ENCODE measurements at places on chromosomes 6 and 20.
A peak's percentile ranks its signal among the peaks of the same experiment; 100 is the strongest.

DNA sequence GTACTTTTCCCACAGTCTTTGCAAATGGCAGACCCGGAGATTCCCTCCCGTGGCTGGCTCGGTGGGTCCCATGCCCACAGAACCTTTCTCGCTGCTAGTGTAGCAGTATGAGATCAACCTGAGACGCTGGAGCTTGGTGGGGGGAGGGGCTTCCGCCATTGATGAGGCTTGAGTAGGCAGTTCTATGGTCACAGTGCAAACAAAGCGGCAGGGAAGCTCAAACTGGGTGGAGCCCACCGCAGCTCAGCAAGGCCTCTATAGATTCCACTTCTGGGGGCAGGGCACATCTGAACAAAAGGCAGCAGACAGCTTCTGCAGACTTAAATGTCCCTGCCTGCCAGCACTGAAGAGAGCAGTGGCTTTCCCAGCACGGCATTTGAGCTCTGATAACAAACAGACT lies 186.0 kb upstream of the KCNK16 start:
- DNase-seq, result no peak

- DNase-seq, result no peak
Observed at GRCh38 chr20:31835977-31836852, 9.2 kb downstream of the FOXS1 start.

DNA sequence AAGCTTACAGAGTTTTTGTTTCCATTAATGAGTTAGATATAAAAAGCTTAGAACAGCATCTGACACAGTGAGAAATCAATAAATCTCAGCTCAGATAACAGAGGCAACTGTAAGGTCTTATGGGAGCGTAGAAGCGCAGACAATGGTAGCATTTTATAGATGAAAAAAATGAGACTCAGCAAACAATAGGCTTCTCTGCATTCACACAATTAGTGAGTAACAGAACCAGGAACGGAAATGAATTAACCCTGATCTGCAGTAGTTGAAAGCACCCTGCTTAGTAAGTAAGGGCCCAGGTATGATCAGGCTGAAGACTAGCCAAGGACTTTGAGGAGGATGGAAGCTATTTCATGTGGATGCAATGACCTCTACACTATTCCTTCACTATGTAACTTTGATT lies 147.2 kb upstream of the EYA4 start:
- DNase-seq, result no peak

DNA sequence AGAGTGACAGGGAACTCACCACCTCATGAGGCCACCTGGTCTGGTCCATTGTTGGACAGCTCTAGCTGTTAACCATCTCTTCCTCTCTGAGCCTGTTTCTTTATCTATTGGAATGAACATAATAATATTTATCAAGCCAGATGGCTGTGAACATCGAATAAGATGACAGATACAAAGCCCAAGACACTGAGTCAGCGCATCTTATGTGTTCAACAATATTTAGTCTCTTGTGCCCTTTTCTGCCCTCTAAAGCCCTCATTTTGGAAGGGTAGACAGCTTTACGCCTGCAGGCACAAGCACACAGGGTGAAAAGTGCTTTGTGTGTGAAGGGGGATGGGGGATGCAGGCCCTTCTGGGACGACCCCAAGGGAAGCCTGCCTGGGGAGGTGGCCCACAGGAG lies 164.0 kb downstream of the GRM4 start:
- no peak for DNase-seq

- no peak for DNase-seq
Observed at GRCh38 chr6:129504456-129504855, 205.5 kb downstream of the ARHGAP18 start.

GRCh38 chr6:149046822-149047246 lies 270.7 kb upstream of the TAB2 start:
- no peak for DNase-seq

- no peak for DNase-seq
Observed at GRCh38 chr20:63963348-63963741, 6.4 kb downstream of the ZNF512B start.

- DNase-seq, result no peak
Observed at GRCh38 chr20:23159947-23160318, 73.8 kb upstream of the CD93 start.

DNA sequence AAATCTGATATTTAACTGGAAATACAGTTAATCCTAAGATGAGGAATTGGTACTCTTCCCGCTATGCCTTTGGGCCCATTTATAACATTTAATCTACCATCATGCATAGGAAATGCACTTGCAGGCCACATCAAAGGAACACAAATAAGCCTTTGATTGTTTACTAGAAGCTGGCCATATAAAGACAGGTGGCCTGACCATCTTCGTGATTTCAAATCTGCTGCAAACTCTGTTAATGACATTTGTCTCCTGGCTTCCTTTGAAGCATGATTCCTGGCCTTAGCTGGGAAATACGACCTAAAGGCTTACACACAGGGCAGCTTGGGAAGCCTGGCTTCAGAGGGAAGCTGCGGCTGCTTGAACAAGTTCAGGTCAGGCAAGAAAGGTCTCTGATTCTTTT lies 552.1 kb downstream of the CDH26 start:
- no peak for DNase-seq

DNA sequence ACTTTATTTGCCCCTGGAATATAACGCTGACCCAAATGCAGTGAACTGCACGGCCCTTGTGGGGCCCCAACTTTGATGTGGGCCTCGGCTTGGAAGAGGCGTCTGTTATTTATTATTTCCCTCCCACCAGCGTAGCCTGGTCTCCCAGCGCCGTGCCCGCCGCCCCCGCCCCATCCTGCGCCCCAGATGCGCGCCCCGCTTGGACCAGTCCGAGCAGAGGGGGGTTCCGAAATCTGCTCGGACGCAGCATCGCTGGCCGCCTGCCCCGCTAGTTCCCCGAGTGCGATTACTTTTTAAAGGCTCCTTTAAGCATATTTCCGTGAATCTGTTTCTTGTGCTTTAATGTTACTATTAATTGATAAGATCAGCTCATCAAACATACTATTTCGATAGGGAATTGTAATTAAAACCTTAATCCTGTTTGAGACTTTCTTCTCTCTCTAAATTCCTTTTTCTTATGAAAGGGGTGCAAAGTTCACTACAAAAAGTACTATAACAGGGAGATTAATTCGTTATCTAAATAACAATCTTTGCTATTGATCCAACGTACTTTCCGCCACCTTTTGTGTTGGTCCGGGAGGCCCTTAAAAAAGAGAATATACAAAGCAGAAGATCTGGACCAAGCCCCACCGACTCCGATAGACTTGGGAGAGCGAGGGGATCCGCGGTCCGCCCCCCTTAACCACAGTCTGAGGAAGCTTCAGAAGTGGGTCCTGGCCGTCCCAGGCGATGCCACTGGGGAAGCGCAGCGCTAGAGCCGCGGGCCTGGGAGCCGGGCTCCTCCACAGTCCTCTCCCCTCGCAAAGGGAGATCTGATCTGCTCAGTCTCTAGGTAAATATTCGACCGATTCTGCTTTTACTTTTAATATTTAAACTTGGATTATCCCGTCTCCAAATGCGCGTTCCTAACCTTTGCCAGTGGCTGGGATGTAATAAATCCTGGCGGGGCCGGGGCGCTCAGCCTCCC lies 10.2 kb downstream of the POU3F2 start:
- no peak for DNase-seq

GRCh38 chr20:24309596-24309995 lies 159.8 kb upstream of the SYNDIG1 start:
- peak; percentile 18 for DNase-seq

GRCh38 chr6:31143148-31143547 lies 4.3 kb upstream of the PSORS1C2 start:
- DNase-seq, result no peak

DNA sequence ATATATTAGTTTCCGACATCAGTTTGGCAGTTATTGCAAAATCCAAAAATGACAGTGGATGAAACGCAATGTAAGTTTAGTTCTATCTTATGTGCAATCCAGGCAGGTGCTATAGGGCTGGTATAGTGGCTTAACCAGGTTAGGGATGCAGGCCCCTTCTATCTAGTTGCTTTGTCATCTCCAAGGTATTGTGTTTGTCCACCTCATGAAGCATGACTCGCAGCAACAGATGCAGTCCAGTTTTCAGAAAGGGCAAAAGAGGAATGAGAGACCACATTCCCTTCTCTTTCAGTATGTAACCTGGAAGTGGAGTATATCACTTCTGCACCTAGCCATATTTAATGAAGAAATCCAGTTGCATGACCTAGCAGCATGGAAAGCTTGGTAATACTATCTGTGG lies 59.7 kb downstream of the PKIB start:
- no peak for DNase-seq

GRCh38 chr6:134436950-134437349 lies 119.0 kb upstream of the SGK1 start:
- DNase-seq, result no peak

DNA sequence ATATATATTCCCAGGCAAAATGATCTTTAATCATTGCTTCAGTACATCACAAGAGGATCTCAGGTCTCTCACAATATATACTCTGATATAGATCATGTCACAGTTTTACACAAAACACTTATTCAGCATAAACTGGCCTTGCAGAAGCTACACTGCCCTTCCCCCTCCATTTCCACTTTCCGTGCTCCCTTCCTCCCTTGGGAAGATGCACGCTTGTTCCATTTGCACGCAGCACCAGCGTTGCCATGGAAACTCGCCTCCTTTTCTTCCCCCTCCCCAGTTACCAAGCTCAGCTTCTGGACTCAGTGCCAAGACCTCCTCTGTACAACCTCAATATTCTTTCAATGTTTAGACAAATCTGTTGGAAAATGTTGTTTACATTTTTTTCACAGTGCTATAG lies 154.6 kb downstream of the RFPL4B start:
- DNase-seq, result no peak

DNA sequence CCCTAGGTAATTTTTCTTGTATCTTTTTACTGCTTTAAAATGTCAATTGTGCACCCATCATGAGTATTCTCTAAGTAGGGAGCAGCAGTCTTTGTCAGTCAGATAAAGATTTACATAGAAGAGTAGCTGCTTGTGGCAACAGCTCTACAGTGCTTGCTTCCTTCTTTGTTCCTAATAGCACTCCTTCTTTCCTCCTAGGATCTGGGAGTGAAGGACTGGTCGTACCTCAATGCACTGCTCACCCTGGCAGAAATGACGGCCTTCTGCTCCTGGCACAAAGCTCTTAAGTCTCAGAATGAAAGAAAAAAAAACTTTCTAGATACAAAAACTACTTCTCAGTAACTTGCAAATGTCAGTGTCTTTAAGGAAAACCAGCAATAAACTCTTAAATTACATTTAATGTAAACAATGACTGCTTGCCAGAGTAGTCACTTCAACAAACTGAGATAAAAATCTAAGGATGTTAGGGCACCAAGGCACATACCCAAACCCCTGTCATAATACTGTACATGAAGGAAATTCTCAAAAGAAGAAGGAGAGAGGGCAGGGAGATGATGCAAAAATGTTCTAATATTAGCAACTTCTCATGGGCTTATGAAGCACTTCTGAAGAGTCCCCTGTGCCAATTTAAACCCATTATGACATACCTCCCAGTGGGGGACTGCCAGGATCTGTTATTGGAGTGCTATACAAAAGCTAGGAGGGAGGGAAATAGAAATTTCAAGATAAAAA lies 34.0 kb downstream of the NCOA6 start:
- DNase-seq, result peak; percentile 19

Data from T47D (cell line).